Upper lobe of left lung (tissue), 6 donors: ENCODE measurements at places on chromosomes 11 and 22.

- no peak for DNase-seq
Measured at GRCh38 chr22:37994049-37994448, 9.7 kb upstream of the SOX10 start.

GRCh38 chr11:127074151-127074761 is 73.7 kb upstream of the KIRREL3 start:
- DNase-seq, result no peak

DNA sequence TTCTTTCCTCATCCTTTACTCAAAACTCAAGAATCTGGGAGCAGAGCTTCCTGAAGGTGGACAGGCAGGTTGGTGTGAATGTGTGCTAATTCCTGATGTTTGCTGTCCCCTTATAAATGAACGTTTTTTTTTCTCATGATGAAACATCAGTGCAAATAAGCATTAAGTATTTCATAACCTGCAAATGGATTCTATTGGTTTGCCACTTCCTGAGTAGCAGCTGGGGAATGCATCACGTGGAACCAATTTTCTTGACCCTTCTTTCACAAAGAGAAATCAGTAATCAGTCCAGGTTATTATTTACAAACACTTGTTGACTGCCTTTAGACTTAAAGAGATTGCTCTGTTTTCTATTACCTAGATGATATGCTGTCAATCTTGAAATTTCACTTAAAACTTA is 40.1 kb upstream of the SCN3B start:
- no peak for DNase-seq

DNA sequence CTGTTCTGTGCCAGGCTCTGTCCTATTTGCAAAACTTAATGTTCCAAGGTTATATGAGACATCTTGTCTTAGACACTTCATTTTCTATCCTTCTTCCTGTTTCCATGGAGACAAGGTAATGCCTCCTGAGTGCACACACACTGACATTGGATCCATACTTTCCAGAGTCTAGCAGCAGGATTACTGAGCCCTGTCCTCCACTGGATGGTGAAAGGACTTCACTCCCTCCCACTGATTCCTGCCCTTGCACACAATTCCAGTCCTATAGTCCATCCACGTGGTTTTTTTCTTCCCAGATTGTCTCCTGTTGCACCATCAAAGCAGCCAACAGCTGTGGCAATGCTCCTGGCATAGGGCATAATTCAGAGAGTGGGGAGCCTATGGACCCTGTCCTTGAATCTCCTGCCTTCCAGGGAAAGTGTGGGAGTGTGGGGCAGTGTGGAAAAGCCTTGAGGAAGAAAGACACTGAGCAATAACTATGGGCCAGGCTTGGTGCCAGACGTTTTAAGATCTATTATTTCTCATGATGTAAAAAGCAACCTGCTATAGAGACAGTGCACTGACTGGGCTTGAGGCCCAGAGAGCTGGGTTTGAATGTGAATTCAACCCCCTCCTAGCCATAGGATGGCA is 31.3 kb downstream of the SERPINH1 start:
- no peak for DNase-seq

DNA sequence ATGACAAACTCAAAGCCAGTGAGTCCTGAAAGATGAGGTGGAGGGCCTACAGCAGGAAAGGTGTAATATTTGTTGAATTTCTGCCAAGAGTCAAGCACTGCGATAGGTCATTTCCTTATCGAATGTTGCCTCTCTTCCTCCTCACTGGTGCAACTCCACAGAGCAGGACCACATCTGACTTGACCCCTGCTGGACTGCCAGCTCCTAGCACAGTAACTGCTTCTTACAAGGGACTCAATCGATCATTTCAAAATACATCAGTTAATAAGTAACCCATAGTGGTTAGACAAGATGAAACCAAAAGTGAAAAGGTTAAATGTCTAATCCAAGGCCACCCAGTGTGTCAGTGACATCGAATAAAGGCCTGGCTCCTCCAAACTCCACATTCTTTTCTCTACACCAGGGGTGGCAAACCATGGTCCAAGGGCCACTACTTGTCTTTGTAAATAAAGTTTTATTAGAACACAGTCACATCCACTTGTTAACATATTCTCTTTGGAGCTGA is 98.5 kb upstream of the CSNK2A3 start:
- no peak for DNase-seq

GRCh38 chr11:92979176-92979575 is 9.7 kb downstream of the MTNR1B start:
- DNase-seq, result no peak

- no peak for DNase-seq
Measured at GRCh38 chr11:35276396-35277145, 137.6 kb downstream of the CD44 start.

- DNase-seq, result no peak
Measured at GRCh38 chr11:77101043-77101537, 1.6 kb upstream of the OMP start.

DNA sequence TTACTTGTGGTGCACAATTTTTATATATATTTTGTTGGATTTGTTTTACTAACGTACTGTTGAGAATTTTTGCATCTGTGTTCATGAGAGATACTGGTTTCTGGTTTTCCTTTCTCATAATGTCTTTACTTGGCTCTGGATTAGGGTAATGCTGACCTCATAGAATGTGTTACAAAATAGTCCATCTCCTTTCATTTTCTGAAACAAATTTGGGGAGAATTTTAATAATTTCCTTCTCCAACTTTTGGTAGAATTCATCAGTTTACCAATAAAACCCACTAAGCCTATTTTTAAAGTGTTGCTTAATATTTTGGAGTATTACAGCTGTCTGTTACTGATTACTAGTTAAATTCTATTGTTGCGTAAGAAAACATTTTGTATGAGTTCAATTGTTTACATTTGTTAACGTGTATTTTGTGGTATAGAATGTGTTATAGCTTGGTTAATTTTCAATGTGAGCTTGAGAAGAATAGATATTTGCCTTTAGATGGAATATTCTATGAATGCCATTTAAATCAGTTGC is 11.5 kb downstream of the TRIM22 start:
- DNase-seq, result no peak

DNA sequence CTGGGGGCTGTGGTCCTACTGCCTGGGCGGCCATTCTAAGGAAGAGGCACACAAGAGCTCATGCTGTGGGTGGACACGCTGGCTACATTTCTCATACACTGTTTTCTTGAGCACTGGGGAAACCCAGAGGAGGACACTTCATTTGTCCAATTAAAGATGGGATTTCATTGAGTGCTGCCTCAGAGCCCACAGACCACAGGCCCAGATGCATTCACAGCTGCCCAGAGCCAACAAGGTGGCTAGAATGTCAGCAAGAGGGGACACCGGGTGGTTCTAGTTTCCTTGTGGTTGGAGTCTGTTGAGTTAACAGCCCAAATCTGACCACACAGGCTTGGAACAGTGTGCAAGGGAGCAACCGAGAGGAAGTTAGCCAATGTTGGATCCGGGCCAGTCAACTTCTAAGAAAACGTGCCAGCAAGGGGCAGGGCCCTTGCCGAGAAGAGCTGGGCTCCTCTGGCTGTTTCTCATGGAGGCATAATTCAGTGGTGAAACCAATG is 35.0 kb upstream of the SORL1 start:
- DNase-seq, result peak; percentile 95

DNA sequence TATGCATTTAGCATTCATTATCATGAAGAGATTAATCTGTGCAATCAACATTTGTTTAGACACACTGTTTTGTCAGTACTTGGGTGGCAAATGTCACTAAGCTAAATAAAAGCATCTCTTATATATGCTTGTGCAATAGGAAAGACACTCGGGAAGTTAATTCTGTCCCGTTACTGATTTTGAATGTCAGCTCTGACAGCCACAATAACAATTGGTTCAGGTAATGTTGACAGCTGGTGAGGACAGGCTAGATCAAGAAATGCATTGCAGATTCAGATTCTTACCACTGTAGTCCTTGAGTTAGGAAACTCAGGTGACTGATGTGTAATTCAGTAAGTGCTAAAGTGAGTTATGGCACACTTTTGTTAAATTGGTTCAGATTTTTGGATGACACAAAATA is 523.8 kb upstream of the FAT3 start:
- no peak for DNase-seq

DNA sequence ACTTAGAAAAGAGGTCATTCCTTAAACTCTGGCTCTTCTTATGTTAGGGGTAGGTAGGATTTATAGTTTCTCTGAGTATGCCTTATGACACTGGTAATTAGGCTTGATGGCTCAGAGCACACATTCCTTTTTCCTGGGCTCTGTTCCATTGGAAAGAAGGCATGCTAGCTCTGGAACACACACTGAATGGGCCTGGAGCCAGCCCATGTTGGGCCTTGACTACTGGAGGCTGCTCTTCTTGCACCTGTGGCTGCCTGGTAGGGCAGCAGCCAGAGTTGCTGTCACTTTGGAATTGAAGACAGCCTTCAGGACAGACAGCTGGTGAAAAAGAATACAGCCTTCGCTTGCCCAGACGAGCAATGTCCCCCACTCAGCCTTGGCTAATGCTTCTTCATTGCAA is 18.2 kb downstream of the MCAM start:
- DNase-seq, result no peak

DNA sequence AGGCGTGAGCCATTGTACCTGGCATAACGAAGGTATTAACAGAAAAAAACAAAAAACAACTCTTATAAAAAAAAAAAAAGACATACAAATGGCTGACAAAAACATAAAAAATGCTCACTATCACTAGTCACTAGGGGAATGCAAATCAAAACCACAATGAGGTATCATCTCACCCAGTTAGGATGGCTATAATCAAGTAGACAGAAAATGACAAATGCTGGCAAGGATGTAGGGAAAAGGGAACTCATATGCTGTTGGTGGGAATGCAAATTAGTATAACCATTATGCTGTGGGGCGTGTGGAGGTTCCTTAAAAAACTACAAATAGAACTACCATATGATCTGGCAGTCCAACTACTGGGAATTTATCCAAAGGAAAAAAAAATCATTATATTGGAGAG is 17.0 kb downstream of the THY1 start:
- DNase-seq, result no peak

GRCh38 chr11:93034031-93034722 is 64.7 kb downstream of the MTNR1B start:
- no peak for DNase-seq

DNA sequence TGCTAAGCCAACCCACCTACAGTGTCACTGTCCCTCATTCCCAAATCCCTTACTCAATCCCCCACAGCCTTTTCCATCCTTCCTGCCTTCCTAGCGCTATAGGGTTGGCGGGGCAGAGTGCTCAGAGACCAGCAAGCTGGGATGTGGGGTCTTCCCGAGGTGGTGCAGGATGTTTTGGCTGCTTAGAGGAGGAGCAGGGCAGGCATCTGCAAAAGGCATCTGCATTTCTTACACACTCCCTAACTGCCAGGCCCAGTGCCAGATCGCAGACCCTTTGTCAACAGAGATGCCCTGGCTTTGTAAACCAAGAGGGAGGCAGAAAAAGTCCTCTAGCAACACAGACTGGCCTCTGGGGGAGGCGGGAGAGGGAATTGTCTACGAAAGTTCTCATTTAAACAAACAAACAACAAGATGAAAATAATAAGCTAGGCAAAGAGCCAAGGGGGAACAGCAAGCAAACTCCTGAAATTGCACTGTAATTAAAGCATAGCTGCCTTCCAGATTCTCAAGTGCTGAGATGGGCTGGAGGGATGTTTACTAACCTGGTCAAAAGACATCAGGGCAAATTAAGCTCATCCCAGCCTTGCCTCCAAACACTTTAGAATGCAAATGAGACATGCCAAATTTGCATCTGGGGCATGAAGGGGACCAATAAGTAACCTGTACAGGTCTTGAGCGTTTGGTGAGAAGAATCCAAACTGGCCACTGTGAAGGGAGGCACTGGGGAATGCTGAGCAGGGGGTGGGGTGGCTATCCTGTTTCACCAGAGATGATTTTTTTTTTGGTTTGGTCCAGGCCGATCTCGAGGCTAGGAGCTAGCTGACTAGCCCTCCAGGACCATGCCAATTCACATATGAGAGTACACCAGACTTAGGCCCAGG is 38.1 kb upstream of the ADA2 start:
- DNase-seq, result no peak

GRCh38 chr11:63683133-63683991 is 2.1 kb downstream of the RTN3 start:
- DNase-seq, result no peak

DNA sequence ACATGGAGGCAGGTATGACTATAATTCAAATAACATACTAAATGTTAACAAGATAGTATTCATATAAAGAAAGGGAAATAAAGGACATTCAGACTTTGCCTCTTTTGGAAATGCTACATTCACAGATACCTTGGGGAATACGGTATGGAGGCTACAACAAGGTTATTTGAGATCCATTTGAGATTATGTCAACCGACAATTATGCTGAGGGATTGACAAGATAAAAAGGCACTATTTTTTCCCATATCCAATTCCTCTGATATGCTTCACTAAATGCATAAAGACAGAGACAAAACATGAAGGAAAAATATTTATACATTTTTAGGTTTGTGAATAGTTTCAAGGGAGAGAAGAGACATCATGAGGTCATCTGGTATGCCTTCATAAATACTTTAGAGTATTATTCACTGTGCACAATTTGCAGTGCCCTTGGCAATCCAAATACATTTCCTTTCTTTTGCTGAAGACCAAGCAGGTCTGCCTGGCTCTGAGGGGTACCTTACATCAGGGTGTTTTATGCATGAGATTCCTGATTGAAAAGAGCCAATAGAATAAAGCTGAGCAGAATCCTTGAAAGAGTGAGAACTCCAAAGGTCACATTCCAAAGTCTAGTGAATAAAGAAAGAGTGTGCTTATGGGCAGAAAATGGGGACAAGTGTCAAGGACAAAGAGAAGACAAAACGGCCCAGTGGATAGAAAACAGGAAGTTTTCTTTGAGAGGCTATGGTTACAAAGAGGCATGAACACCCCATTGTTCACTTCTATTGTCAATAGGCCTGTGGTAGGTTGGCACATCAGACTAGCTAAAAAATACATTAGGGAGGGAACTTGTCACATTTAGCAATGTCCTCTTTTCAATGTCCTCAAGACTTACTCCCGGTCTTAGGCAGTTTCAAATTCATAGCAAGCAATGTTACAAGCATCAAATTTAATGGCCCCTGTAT is 455.8 kb downstream of the LRRC4C start:
- no peak for DNase-seq

GRCh38 chr11:43644621-43645299 is 35.8 kb upstream of the HSD17B12 start:
- no peak for DNase-seq

GRCh38 chr22:34296461-34296860 is 376.2 kb upstream of the LARGE1 start:
- no peak for DNase-seq

DNA sequence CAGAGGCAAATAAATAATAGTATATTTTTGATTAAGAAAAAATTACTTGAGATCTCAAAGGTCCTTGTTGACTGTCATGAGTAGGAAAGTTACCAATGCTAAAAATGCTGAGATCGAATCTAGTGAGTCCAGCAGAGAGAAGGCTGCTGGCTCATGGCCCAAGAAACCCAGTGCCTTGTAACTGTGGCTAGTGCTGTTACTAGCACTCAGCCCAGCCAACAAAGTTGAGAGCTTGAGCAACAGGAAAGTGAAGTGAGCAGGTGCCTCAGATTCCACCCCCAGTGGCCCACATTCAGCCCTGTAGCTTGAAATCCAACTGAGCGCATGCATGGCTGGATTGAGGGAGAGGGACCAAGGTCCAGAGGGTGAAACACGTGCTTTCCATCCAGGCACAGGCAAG is 398.2 kb downstream of the SHANK2 start:
- DNase-seq, result no peak

- DNase-seq, result no peak
Measured at GRCh38 chr11:23919455-23919854, 577.4 kb upstream of the LUZP2 start.

GRCh38 chr11:75563978-75564552 is 2.0 kb downstream of the SERPINH1 start:
- DNase-seq, result peak; percentile 72
